ENCODE measurements at places on chromosomes 3 and 15. TPM values are rescaled to one million over a fixed set of nuclear protein-coding genes. Genes with fewer than 3 reads are reported as not detected.

GRCh38 chr3:196625331-196625730, 14.2 kb upstream of the NRROS start:
- no peak for DNase-seq

DNA sequence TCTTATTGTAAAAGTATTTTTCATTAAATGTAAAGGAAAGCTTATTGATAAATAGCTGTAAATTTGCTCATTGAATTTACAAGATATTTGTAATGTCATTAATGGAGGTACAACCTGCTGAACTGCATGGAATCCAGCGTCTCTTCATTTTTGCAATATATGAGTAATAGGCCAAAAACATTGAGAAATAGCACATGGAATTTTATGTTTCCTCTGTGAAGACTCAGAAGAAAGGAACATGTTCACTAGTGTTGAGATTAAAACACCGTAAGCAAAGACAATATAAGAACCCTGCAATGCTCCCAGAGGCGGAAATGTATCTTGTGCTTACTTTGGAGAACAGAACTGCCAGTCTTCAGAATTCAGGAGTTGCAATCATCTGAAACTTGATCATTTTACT, 167.6 kb downstream of the ALDH1A2 start:
- no peak for DNase-seq

- DNase-seq = no peak
Observed at GRCh38 chr3:58421004-58421403, 12.6 kb downstream of the PDHB start.

- no peak for DNase-seq
Observed at GRCh38 chr3:34260271-34261000, 462.0 kb downstream of the PDCD6IP start.

DNA sequence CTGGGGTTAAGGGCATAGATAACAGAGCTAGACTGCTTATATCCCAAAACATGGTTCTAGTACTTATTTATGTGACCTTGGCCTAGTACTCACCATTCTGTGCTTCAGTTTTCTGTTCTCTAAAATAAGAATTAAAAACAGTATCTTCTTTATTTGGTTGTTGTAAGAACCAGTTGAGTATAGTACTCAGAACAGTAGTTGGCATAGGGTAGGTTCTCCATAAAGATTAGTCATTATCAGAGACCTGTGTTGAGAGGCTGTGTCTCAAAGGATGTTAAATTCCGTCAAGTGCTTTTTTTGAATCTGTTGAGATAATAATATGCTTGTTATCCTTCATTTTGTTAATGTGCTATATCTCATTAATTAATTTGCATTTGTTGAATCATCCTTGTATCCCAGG, 47.4 kb upstream of the OSTN start:
- DNase-seq = no peak

- no peak for DNase-seq
Observed at GRCh38 chr15:75138016-75138999, 63.4 kb upstream of the C15orf39 start.

NAA50 gene
- 80.8 TPM for total RNA-seq

DNA sequence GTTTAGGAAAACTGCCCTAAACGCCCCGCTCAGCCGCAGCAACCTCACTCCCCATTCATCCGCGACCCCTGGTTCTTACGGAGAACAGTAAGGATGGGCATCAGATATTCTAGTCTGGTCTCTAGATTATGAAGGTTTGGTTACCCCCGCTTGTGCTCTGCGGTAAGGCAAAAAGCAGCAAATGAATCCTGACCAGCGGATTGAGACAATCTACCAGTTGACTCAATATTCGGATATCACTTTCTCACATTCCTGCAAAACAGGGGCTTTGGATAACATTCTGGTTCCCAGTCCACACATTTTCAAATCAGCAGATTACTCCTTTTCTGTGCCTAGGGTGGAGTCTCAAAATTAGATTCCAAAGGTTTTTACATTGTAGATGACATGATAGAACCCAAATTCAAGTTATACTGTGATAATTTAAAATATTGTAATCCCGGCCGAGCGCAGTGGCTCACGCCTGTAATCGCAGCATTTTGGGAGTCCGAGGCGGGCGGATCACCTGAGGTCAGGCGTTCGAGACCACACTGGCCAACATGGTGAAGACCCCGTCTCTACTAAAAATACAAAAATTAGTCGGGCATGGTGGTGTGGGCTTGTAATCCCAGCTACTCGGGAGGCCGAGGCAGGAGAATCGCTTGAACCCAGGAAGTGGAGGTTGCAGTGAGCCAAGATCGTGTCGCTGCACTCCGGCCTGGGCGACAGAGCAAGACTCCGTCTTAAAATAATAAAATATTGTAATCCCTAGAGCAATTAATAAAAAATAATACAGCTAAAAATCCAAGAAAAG, 1.1 kb upstream of the CYFIP1 start:
- no peak for DNase-seq

DNA sequence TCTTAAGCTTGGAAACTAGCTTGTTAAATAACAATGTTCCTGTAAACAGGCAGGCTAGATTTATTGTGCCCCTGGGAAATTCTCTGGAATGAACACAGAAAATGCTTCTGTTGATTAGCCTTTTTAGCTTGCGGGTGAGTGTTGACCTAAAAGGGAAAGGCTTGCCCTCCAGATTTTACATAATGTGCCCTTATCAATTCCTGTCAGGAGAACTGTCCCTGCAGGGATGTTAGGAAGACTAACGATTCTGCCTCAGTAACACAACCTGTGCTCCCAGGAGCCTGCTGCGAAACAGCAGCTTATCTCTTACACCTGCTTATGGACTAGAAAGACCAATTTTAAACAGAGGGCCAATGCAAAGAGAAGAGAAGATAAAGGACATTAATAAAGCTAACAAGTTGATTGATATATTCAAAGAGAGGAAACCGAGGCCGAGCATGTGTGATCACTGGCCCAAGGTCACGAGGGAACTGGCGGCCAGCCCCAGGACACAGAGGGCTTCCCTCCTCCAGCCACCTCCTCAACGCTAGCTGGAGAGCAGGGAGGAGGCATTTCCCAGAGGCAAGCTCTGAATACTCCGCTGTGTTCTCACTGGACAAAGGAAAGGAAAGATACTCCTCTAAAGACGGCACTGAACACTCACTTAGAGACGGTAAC, 48.4 kb upstream of the TJP1 start:
- no peak for DNase-seq

CSPG4 gene
- total RNA-seq = 7.8 TPM

- no peak for DNase-seq
Observed at GRCh38 chr3:31106912-31107311, 212.5 kb upstream of the GADL1 start.

PAK6 gene
- 10.1 TPM for total RNA-seq

DNA sequence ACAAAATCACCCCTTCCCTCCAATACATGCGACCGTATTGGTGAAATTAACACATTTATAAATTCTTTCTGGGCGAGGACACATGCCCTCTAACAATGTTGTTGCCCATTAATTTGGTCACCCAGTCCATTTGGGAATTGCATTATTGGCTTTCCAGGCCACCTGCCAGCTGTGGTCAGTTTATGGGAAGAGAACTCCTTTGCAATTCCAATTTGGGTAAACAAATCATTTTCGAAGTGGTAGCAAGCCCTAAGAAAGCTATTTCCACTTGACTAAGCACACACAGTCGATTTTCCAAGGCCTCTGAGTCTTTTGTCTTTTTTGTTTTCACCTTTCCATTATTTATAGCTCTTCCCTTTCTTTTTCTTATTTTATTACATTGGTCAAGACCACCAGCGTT, 362.3 kb upstream of the RGMA start:
- DNase-seq = no peak

DNA sequence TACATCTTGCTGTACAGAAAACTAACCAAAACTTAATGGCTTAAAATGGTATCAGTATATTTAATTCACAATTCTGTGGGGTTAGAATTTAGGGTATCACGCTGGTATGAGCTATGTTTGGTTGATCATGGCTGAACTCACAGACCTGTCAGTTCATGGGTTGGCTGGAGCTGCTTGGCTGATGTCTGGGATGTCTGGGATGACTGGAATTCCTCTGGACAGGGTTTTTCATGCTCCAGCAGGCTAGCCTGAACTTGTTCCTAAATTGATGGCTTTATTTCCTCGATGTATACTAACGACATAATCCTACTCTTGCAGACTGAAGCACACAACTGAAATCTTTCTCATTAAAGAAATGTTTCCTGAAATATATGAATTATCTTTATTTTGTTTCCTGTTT, 338.9 kb upstream of the GBE1 start:
- DNase-seq = no peak

DNA sequence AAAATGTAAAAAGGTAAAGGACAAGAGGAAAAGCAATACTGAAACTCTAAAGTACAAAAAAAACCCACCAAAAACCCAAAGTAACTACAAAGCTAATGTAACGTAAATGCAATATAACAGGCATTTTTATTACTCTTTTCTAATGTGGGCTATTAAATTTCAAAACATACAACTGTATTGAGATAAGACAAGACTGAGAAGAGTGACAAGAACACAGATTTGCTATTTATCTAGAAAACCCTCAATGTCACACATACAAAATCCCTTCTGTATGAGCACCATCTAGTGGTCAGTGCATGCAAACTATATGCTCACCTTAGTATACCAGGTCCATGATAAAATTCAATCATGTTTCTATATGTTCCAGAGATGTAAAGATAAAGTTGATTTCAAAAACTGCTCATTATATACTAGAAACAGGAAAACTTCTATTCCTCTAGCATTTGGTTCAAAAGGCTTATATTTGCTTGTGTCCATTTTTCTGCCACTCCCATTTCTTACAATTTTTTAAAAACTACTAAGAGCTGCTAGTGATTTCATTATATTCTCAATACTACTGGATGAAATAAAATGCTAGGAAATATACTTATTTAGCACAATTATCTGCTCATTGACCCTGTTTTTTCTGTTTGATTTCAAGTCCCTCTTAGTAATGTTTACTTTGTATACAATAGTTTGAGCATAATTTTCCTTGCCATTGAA, 111.4 kb downstream of the DLG1 start:
- DNase-seq = no peak

- DNase-seq = no peak
Observed at GRCh38 chr15:56794553-56795329, 61.4 kb upstream of the ZNF280D start.

PTPN23 gene
- total RNA-seq = 21.1 TPM

GRCh38 chr3:163779396-163780344, 1298.6 kb downstream of the SI start:
- no peak for DNase-seq

DNA sequence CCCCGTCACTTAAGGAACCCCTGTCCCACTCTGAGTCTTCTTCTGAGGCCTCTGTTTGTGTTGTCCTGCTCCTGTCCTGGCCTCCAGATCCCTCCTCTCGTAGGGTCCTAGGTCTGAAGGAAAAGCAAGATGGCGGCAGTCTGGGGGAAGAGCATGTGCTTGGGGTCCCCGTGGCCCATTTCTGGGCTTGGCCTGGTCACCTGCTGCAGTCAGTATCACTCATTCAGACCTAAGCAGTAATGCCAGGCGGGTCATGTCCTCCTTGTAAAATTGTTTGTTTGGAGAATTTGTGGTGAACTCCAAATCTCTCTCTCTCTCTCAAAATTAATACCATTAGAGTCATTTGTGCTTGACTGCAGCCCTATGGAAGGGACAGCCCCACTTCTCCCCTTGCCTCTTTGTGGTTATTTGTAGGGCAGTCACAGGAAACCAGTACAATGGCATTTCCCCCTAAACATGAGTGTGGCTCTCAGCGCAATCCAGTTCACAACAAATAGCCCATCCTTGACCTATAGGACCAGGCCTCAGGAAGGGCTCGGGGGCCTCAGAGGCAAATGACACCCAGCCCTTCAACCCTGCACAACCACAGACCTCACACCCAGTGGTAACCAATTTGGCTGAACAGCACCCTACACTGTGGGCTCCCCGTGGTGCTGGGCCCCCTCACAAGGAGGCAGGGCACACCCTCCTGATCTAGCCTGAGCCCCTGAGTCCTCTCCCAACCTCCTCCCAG, 173.5 kb downstream of the OR4M2 start:
- no peak for DNase-seq

- no peak for DNase-seq
Observed at GRCh38 chr3:184666442-184666841, 45.4 kb downstream of the MAGEF1 start.

DNA sequence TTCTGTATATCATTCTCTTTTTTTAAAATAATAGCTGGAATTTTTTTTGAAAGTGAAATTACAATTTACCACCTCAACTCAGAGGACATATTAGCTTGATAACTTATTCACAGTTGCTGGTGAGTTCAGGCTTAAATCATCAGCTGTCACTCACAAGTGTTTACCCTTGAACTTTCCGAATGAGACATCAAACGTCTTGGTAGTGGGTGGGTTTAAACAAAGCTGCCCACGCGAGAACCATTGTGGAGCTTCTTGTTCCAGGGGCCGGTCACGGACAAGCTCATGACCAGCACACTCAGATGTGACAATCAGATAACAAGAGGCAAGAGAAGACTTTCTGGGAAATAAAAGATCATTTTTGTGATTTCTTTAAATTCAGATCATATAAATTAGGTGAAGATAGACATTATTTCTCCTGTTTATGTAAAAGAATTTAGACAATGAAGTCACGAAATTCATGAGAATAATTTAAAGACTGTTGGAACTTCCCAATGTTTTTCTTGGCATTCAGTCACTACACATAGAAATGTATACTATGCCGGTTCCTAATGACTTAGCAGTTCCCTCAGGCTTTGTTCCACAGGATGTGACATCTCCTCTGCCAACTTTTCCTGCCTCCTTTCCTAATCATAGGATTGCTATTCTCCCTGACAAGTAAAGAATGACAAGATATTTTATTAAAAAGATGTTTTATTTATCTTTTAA, 29.3 kb downstream of the BTD start:
- DNase-seq = no peak

- no peak for DNase-seq
Observed at GRCh38 chr15:92069308-92070250, 216.1 kb downstream of the SLCO3A1 start.

DNA sequence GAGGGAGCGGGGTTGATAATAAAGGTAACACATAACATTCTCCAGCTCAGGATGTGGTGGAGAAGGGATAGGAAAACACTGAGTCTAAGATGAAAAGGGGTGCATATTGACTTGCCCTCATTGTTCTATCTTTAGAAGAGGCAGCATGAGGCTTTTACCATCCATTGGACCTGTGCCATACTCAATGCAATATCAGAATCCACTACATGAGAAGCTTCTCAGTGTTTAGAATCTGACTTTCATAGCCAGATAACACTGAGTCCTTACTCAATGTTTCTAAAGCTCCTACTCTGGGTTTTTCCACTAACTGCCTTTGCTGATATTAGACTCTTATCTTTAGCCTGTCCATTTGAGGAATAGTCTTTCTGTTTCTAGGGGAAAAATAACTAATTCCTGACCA, 24.3 kb upstream of the GADL1 start:
- no peak for DNase-seq

GRCh38 chr3:108698461-108698860, 58.7 kb downstream of the RETNLB start:
- DNase-seq = no peak

PROK2 gene
- 0.41 TPM for total RNA-seq

PPCDC gene
- 5.2 TPM for total RNA-seq

- no peak for DNase-seq
Observed at GRCh38 chr15:81285461-81285860, 38.5 kb downstream of the STARD5 start.

GRCh38 chr3:107899990-107900651, 190.7 kb downstream of the CD47 start:
- no peak for DNase-seq

GRCh38 chr15:70062321-70062956, 35.3 kb downstream of the TLE3 start:
- DNase-seq = peak; percentile 82

GRCh38 chr3:196525141-196525540, 10.0 kb upstream of the SMCO1 start:
- DNase-seq = no peak

All from Right ventricle myocardium inferior (tissue), 1 donor.